AG08396 (cell line): ENCODE measurements at places on chromosomes 2 and 18.

- DNase-seq = no peak
Observed at GRCh38 chr2:196278491-196278911, 107.1 kb upstream of the STK17B start.

- DNase-seq = no peak
Observed at GRCh38 chr2:212903413-212903812, 248.0 kb downstream of the IKZF2 start.

DNA sequence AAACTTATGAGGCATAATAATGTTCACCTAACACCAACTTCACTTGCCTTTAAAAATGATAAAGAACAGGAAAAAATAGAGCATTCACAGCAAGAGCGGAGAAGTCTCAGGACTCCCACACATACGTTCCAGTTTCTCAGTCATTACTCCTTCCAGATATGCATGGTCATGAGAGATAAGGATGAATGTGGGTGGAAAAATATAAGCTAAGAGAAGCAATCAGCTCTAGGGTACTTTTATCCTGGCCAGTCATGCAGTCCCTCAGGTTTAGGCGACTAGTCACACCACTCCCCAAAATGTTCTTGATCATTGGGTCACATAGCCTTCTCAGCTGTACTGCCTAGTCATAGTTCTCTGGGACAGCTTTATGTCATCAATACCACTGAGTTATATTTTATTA lies 29.2 kb upstream of the CCDC178 start:
- DNase-seq = no peak

DNA sequence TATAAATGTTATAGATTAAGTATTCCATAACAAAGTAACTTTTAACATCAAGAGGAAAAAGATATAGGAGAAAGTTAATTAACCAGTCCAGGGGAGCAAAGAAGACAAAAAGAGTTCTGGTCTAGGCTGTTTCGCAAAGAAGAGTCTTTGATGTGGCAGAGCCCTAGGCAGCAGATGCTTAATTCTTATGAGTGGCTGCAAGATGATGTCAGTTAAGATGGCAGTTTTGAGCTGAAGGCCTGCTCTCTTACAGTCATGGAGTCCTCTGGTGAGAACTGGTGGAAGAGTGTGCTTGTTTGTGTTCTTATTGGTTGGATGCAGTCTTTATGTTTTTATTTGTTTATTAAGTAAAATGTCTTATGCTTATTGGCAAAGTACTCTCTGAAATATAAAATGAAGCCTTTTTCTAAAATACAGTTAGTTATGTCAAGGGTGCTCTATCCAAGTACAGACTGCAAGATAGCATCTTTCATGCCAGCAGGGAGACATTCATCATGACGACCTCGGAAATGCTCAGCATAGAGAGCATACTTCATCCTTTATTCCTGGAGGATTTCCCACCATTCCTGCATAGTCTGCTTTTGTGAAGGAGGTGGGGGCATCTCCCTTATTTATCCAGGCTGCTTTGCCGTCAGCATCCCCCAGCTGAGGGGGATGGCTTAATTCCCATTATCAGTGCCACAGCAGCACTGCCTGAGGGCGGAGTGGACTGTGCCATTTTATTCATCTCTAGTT lies 38.9 kb upstream of the SERPINE2 start:
- DNase-seq = no peak

GRCh38 chr2:241187101-241187917 lies 1.2 kb upstream of the ANO7 start:
- no peak for DNase-seq

DNA sequence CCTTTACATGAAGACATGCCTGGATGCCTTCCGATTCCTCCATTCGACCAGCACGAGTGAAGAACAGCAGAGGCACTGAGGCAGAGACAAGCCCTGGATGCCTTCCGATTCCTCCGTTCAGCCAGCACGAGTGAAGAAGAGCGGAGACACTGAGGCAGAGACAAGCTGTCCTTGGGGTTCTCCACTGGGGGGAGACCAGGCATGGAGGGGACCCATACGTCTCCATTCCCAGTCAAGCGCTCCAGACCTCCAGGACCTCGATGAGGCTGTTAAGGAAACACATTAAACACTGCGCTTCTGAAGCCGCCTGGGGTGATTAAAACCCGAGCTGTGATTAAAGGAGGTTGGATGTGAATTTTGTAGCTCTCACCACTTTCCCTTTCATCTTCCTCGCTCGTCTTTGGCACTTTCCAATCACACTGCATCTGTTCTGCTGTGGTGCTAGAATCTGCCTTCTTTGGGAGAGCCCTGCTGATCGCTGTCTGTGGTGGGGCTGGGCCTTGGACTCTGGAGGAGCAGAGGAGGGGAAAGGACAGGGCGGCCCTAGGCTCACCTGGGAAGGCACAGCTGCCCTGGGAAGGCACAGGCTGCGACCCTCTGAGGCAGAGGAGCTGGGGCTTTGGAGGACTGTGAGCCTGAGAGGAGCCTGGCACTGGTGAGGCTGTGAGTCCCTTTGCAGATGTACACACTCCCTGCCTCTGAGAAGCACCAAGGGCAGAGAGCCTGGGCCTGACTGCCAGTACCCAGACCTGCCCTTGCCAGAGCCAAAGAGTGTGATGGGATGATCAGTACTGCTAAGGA lies 463.1 kb upstream of the HS6ST1 start:
- DNase-seq = no peak

DNA sequence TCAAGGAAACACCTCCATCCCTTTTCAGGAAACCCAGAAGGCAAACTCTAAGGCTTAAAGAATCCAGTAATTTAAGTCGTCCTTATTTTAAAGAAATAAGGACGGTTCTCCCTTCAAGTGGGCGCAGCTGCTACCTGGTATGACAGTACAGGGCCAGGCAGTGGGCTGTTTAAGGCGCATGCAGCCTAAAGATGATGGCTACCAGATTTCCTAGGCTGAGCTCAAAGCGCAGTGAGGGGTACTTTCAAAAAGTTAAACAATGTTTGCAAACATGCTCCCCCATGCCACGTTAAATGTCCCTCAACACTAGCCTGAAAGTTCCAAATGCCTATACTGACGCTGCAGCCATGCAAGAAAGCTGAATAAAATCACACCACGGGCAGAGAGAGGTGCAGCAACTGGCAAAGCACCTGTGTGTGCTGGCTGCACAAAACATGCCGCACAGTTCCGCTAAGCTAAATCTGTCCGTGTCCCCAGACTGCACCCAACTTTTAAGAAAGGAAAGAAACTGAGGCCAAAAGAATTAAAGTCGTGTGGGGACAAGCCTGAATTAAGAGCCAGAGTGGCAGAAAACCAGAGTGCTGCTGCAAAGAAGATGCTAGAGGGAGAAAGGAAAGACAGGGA lies 583 bp downstream of the HIBCH start:
- DNase-seq = no peak

DNA sequence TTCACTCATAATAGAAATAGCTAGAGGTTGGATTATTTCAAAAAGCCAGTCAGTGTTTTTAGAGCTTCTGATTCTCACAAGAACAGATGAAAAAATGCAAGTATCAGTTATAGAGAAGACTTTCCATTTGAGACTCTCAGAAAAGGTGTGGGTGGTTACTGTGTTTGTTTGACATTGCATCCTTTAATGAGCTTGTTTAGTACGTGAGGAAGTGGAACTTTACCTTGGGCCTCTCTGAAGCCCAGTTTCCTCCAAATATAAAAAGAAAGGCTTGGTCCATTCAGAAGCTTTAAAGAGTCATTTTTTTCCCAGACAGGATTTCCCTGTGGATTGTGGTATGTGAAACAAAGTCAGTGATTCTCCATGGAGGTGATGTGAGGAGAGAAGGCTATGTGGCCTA lies 89.9 kb upstream of the RANBP2 start:
- no peak for DNase-seq

DNA sequence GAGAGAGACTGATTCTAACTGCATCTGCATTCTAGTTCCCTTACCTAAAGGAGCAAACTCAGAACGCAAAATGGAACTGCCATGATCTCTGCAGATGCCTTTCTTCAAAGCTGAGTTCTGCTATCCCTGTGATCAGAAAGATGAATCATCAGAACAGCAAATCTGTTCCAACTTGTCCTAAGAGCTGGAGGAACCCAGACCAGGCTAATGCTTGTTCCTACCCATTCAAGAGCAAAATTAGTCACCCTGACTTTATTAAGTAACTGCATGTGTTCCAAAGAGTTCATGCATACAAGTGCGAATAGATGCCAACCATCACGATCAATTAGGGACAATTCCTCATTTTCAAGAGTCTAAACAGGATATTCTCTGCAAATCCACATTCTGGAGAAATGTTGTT lies 46.5 kb downstream of the MBP start:
- DNase-seq = peak; percentile 80

GRCh38 chr2:62423235-62423634 lies 82.8 kb downstream of the TMEM17 start:
- no peak for DNase-seq

DNA sequence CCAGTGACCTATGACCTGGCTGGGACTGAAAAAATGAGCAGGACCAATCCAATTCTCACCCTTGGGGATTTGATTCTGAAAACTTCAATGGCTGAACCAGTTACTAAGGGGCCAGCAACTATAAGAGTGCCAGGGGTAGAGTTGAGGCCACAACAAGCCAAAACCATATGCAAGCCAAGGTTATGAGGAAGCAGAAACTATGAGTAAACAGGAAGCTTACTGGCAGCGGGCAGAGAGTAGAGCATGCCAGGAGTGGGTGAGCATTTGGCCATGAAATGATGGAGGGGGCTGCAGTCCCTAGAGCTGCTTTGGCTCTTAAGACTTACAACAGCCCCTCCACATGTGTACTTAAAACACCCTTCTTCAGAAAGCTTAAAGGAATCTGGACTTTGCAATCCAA lies 82.4 kb downstream of the RBMS1 start:
- peak; percentile 51 for DNase-seq

DNA sequence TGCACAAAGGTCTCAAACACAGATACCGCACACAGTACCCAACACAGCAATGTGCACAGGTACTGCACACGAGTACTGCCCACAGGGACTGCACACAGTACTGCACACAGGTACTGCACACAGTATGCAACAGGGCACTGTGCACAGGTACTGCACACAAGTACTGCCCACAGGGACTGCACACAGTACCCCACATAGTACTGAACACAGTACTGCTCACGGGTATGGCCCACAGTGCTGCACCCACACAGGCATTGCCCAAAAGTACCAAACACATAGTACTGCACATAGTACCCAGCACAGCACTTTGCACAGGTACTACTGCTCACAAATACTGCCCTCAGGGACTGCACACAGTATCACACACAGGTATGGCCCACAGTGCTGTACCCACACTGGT lies 73.1 kb downstream of the ZNF236 start:
- DNase-seq = no peak

DNA sequence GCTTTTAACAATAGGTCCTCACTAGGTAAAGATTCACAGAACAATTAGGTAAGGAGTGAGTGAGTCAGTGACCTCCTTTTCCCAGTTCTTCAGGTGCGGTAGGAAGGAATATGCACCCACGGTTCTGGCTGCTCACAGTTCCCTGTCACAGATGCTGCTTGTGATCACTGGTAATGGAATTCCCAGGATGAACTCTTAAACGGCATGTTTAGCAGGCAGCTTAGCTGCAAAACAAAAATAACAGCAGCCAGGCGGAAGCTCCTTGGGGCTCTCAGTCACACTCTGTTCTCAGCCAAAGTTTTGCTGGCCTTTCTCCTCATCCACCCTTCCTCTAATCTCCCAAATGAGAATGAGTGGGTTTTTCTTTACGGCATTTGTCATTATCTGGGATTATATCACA lies 274.5 kb downstream of the MYT1L start:
- no peak for DNase-seq

- no peak for DNase-seq
Observed at GRCh38 chr2:11940799-11941198, 194.4 kb downstream of the LPIN1 start.

GRCh38 chr2:117958186-117958585 lies 55.7 kb downstream of the CCDC93 start:
- DNase-seq = no peak

- DNase-seq = no peak
Observed at GRCh38 chr2:187358531-187358930, 89.5 kb downstream of the CALCRL start.

DNA sequence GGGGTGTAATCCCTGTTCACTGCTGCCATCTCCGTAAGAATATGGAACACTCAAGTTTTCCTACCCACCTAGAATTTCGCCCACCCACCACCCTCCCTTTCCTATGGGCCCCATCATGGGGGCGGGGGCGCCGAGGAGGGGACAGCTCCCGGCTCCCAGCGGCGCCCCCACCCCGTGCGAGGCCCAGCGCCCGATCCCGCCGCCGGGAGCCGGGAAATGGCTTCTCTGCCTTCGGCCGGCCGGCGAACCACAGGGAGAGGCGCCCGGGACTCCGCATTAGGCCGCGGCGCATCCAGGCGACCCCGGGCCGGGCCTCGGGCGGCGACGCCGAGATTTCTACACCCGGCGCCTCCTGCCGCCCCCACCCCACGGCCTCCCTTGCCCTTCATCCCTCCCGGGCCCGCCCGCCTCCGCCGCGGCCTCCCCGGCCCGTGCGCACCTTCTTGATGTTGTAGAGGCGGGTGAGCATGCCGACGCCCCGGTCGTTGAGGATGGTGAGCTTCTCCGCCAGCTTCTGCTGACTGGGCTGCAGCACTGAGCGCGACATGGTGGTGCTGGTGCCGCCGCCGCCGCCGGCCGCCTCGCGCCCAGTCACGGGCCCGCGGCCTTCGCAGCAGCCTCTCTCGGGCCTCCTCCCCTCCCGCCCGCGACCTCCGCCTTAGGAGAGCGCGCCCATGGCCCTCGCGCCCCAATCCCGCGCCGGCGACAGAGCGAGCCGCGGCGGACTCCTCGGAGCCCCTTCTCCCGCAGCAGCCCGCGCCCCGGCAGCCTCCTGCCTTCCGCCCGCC lies 510 bp downstream of the NCKAP1 start:
- peak; percentile 29 for DNase-seq

- DNase-seq = no peak
Observed at GRCh38 chr2:119749477-119750012, 10.2 kb upstream of the PTPN4 start.

GRCh38 chr2:105290981-105291660 lies 38.4 kb downstream of the TGFBRAP1 start:
- DNase-seq = no peak

- DNase-seq = no peak
Observed at GRCh38 chr18:54829856-54830255, 1.6 kb downstream of the RAB27B start.

GRCh38 chr2:142139384-142139783 lies 8.6 kb upstream of the LRP1B start:
- DNase-seq = no peak

DNA sequence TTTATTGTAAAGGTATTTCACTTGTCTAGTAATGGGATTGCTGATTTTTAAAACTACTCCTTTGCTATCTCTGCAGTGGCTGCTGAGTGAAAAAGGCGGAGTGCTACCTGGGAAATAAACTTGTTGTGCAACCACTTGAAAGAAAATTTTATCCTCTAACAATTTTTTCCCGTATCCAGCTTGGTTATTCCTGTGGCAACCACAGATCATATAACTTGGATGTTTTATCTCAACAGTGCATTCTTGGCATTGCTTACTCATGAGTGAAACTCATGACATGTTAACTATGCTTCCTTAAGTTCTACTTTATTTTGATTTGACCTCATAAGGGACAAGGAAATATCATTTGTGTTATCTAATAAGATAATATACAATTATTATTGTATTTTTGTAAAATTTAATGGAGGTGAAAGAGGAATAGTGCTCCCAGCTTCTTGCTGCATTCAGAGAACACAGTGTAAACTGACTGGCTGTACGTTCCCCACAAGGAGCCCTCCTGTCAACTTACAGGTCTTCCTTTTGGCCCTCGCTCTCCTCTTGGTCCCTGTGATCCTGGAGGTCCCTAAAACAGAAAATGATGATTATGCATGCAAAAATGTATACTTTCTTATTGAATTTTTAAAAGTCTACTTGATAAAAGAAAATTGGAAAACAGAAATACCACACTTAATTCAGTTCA lies 82.7 kb downstream of the COL5A2 start:
- DNase-seq = peak; percentile 19
